ENCODE measurements at places on chromosomes 6 and 20.

GRCh38 chr6:170114956-170115855 lies 175.7 kb downstream of the DLL1 start:
- no peak for DNase-seq

DNA sequence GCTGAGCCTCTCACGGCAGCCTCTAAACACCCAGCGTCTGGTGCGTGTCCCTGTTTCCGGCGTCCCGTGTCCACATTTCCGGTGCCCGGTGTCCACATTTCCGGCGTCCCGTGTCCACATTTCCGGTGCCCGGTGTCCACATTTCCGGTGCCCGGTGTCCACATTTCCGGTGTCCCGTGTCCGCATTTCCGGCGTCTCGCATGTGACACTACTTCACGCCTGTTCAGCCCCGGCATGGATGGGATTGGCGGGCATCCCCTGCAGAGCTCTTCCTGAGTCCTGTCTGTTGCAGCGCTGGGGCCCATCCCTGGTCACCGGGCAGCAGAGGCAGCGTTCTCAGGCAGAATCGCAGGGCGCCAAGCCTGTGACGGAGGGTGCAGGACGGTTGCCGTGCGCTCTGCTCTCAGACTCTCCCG lies 3.2 kb downstream of the FRMD1 start:
- DNase-seq: no peak

DNA sequence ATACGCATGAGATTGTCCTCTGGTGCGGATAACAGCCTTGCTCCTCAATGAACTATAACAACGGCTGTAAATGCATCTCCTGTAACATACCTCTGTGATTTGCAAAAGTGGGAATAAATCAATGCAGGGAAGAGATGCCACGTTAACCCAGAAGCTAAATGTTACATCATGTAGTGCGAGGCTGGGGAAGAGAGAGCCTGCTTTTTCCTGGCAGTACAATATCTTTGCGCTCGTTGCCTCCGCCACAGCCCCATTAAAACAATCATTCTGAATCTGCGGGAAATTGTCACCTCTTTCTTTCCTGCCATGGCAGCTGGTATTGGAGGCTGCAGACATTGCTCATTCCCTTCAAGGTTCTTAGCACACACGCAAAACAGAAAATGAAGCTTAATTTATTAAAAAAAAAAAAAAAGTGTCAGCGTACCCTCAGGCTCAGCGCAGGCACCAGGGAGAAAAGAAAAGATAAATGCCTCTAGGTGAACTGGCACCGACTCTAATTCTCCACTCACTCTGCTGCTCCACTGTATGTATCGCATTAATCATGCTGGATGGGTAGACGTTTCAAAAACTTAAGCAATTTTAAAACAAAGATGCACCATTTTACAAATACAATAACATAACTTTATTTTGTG lies 70.2 kb upstream of the TFB1M start:
- no peak for DNase-seq

- DNase-seq: no peak
Observed at GRCh38 chr6:132961610-132962009, 147.2 kb downstream of the RPS12 start.

DNA sequence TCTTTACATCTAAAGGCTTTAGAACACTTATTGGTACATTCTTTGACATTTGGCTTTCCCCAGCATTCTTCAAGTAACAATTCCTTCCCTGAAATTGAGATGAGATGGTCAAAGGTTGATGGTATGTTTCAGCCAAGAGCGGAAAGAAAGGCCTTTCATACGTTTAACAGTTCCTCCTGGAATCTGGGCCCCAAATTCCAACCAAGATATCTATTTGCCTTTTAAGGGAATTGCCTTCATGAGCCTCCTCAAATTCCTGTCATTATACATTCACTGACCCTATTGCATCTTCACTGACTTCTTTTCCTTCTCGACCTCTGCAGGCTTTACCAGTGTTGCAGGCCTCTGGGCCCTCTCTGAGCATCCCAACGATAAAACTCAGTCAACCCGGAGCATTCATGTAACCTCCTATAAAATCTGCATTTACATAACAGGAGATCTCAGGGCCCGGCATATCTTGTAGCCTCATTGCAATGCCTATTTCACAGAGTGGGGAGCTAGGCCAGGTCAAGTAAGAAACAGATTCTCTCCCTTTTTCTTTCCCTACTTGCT lies 18.3 kb upstream of the WFDC9 start:
- no peak for DNase-seq

GRCh38 chr20:63097336-63097831 lies 90.6 kb upstream of the BHLHE23 start:
- no peak for DNase-seq

DNA sequence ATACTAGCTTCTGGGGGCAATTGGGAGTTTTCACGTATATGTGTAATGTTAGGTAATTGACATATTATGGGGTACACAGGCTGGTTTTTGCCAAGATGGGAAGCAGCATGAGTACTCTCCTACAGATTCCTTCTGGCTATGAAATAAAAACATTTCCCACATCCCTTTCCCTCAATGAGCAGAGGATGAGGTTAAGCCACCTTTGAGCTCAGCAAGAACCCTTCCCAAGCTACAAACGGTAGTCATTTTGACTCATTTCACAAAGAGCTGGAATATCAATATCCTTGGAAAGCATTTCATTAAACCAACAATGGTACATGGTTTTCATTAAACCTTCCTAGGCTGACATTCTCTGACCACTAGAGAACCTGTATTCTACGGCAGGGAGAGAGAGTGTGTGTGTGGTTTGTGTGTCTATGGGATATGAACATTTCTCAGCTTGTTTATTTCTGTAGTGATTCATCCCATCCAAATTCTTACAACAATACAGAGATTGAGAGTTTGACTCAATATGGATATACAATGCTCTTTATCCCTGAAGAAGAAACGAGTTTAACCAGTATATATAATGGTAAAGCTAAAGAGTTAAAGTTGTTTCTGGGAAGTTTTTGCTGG lies 119.5 kb downstream of the ARHGAP18 start:
- peak; percentile 18 for DNase-seq

GRCh38 chr6:2861060-2861821 lies 19.6 kb upstream of the SERPINB1 start:
- no peak for DNase-seq

DNA sequence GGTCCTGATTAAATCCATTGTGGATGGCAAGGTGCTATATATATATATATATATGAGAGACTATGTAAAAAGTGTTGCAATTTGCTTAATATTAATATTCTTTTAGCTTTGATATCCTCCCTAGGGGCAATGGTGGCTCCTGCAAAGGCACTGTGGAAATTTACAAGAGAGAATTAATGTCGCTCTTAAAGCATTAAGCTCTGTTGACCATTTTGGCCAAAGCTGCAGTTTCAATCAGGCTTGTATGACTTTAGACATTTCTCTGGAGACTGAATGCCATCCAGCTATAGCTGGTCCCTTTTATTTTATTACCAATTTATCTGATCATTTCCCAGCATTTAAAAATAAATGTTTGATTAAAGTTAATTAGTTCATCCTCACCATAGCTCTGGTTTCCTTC lies 155.3 kb downstream of the JARID2 start:
- DNase-seq: no peak

DNA sequence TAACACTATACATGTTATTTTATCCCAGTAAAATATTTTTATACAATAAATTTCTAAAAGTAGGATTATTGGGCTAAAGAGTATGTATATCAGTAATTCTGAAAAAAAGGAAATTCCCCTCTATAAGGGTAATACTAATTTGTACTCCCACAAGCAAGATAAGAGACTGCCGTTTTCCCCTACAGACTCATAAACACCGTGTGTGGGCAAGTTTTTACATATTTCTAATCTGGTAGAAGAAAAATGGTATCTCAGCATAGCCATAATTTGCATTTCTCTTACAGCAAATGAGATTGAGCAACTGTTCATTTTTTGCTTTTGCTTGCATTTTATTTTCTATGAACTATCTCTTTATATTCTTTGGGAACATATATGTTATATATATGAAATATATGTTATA lies 26.0 kb upstream of the MYMX start:
- DNase-seq: no peak

DNA sequence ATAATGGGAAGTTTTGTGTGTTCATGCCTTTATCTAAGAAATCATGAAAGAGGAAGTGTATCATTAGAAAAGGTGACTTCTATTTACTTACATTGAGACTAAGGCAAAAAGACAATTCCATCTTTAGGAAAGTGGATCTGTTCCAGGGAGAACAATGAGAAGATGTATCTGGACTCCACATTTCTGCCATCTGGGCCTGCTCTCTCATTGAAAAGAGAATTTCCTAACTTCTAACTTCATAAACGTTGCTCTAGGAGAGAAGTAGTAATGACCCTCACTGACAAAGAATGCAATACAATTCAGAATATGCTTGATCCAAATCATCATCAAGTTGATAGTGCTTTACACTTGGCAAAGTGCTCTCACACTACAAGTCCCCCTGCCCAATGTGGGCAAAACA lies 294.2 kb downstream of the OGFRL1 start:
- no peak for DNase-seq

DNA sequence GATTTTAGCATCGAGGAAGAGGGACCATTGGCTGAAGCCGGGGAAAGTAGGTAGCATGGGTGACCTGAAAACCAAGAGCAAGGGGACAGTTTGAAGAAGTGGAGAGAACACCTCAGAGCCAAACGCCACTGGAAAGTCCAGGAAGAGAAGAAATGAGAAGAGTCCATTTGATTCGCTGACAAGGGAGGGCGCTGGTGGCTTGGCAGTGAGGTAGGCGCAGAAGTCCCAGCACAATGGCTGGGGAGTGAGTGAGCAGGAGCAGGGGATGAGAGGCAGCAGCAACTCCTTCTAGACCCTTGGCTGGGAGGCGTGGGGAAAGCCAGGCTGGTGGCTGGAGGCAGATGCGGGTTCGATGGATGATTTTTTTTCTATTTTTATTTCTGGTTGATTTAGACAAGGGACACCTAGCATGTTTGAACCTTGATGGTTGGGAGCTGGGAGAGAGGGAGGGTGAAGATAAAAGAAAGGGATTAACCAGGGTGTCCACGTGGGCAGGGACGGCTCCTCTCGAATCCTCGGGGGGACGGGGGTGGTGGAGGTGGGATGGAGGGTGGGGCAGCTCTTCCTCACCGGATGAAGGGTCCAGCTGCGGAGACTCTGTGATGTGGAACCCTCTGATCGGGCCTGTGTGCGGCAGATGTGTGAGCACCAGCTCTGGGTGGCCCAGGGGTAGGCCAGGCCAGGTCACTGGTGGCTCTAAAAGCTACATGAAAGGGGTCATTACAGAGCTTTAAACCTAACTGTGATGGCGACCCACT lies 164.2 kb downstream of the NFATC2 start:
- DNase-seq: no peak

DNA sequence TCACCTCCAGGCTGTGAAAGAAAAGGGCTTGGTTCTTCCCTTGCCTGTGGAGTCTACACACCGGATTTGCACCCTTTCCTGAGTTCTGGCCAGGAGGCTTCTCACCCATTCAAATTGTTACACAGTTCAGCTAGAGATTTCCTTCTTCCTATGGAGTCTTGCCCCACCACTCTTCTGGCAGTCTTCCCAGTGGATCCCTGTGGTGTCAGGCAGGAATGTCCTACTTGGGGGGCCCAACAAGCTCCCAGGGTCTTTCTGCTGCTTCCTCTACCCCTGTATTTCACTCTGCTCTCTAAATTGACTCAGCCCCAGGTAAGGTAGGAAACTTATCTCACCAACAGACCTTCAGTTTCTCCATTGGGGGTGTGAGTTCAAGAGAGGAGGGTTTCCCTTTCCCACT lies 14.0 kb upstream of the CST9L start:
- no peak for DNase-seq

DNA sequence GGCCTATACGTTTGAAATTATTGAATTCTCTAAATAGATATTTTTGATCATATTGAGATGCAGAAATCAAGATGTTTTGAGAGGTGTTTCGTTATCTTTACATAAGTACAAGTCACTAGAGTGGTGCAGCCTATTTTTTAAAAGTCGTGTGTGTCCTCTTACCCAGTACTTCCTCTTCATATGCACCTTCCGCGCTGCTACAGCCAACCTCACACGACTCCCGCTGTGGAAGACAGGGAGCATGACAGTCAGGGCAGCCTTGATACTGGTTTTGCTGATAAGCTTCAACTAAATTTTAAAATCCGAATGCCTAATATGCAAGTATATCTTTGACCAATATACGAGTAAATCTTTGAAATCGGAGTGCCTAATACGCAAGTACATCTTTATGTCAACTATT lies 16.3 kb downstream of the ROS1 start:
- no peak for DNase-seq

DNA sequence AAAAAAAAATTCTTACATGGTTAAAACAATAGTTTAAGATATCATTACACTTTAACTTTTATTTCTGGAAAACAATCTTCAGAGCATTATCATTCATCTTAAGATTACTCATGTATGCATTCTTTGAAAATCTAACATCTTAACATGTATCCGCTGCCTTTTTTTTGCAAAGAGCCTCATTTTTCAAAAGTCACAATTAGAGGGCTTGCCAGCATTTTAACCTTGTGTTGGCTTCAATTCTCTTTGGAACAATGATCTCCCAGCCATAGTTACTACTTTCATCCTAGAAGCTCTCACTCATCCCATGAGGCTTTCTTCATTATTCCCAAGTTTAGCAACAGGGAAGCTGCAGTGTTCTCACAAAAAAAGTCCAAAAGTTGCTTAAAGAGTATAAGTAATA lies 330.8 kb downstream of the BCKDHB start:
- DNase-seq: no peak

DNA sequence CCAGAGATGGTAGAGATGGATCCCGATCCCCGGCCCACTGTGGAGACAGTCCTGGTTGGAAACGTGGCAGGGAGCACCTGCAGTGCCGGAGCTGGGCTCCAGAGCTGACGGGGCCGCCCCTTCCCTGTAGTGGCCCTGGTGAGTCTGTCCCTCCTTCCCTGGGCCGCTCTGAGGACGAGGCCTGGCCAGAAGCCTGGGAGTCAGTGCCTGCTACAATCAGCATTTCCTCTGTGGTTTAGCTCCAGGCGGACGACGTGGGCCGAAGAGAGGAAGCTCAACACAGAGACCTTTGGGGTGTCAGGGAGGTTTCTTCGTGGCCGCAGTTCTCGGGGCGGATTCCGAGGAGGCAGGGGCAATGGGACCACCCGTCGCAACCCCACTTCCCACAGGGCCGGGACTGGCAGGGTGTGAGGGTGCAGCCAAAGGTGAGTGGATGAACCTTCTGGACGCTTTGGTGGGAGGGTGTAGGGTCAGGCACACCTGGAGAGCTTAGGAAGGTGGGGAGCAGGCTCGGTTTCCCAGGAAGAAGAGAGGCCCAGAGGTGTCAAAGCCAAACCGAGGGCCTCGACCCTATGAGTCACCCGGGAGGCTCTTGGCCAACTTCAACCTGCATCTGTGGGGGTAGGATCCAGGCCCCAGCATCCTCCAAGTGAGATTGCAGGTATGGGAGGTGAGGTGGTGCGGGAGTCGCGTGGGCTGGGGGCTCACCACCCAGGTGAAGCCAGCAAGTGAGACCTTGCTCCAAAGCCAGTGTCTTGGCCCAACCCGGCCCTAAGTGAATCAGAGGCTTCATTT lies 9.9 kb downstream of the PSMA7 start:
- DNase-seq: no peak
